ENCODE measurements at places on chromosomes 13 and 19.

- DNase-seq, result no peak
Measured at GRCh38 chr13:24183741-24184182, 23.2 kb downstream of the SPATA13 start.

DNA sequence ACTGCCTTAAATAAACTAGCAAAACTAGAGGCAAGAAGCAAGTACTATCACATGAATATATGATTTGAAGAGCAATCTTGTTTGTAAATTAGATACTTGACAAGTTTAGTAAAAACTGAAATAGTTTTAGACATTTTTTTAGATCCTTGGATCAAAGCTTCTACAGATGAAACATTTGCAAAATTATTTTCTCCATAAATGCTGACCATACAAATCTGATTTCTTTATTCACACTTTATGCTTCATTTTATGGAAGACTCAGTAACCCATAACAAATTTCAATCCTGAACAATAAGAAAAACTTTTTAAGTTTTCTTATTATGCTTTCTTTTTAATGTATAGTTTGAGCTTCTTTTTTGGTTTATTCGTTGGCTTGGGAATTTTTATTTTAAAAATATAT is 750.2 kb upstream of the SLITRK5 start:
- no peak for DNase-seq

DNA sequence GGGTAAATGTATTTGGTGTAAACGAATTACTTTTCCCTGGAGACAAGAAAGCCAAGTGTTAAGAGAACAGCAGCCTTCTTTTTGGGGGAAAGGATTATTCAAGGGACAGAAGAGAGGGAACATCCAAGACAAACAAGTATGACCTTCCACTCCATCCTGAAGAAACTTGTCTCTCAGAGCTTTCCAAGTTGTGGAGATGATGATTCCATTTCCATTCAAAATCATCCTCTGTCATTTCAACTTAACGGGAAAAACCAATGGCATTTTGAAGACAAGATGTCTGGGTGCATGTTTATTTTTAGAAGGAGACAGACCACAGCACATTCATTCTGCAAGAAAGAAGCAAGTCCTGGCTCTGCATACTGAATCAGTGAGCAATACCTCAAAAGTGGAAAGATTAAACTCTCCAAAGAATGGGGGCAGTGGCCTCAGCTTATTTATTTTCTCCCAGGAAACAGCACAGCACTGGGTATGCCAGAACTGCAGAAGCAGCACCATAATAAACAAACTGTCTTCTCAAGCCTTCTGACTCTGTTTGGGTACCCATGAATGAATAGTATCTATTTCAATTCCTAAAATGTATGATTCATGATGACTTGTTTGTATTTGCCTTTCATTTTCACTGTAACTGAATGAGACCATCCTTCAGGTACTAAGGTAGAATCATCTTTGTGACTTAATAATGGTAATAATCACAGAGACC is 541.0 kb downstream of the RFC3 start:
- DNase-seq, result peak; percentile 94

DNA sequence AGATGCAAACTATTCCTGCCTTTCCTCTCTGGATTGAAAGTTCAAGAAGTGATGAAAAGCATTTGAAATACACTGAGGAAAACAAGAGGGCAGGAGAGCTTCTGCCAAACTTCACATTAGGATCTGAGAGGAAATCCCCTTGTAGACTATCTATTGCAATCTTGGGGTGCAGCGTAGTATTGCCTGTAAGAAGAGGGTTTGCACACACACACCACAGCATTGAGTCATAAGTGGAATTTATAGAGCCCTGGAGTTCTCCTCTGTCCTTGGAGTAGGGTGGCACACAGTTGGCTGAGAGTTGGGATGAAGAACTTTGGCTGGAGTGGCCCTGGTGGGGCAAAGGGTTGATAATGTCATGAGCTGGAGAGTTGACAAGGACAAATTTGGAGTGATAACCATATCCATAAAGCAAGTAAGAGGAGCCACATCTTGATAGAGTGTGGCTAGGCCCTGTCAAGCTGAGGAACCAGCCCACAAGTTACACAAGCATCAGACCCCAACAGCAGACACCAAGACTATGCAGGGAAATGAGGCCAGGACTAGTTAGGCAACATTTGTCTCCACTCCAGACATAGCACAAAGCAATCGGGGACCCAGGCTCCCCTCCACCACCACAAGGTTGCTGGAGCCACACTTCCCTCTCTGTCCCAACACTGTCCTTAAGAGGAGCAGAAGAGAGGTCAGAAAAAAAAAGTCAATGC is 520.9 kb downstream of the KLF5 start:
- no peak for DNase-seq

DNA sequence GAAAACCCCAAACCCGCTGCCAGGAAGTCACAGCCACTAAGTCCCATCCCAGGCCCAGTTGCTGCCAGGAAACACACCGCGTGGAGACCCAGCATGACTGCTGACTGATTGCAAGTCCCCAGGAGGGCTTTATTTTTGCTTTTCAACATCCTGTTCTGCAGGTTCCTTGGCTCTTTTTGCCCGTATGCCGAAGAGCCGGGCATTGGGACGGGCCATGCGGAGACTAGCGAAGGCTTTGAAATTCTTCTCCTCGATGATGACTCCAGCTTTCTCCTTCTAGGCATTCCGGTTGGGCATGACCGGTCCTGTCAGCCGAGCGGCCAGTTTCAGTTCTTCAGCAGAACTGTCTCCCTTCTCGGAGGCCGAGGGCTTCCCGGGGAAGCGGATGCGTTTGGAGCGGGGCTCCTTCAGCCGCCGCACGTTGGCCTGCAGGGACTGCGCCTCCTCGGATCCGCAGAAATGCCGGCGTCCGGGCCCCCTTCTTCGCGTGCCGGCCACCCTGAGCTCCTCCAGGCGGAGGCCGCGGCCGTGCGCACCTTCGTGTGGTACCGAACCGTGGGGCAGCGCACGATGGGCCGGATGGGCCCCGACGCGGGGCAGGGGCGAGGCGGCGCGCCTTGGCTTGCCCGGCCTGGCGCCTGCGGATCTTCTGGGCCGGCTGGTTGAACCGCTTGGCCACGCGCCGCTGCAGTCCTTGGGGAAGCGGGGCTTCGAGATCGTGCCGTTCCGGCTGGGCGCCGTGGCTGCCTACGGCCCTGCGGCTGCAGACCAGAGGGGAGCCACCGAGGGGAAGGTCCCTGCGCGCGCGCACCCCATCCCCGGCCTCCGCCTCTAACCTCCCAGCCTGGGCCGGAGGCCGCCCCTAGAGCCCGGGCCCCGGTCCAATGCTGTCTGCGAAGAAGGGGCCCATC is 15.2 kb downstream of the ZSCAN5C start:
- no peak for DNase-seq

GRCh38 chr13:100528820-100529219 is 59.8 kb downstream of the GGACT start:
- DNase-seq, result no peak

DNA sequence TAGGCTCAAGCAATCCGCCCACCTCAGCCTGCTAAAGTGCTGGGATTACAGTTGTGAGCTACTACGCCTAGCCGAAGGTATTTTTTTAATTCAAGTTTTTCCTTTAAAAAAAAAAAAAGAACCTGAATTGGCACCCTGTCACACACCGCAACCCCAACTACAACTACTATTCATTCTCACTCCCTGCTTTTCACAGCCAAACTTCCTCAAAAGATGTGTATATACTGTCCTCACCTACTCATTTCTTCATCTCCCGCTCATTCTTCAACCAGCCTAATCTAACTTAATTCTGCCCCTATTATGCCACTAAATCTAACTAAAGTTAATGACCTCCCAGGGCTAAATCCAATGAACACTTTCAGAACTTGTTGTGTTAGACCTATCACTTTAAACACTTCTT is 12.7 kb upstream of the WBP4 start:
- no peak for DNase-seq

DNA sequence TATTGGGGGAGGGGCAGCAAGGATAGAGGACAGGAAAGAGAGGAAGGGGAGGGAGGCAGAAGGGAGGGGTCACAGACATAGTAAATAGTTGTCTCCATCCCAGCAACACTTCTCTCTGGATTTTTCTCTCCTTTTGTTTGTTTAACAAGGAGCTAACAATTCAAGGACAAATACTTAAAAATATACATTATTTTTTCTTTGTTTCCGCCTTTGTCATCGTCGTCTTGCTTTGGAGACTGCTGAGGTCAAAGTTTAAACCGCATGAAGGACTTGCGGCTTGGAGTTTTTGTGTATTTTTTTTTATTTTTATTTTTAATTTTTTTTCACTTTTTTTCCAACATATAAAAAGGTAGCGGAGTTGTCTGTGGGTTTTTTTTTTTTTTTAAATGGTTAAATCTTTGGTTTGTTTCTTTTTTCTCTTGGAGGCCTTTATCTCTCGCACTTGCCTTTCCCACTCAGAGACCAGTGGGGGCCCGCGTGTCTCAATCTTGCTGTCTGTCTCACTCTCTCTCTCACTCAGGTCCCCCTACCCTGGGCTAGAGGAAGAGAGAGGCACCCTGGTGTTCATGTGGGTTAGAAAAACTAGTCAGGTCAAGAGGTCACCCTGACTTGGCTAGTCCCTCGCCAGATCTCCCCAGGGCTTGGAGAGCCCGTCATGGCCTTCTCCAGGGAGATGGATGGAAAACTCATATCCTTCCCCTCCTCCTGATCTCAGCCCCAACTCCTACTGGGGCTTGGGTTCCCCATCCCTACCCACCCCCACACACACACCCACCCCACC is 11.0 kb downstream of the ZNF574 start:
- no peak for DNase-seq

DNA sequence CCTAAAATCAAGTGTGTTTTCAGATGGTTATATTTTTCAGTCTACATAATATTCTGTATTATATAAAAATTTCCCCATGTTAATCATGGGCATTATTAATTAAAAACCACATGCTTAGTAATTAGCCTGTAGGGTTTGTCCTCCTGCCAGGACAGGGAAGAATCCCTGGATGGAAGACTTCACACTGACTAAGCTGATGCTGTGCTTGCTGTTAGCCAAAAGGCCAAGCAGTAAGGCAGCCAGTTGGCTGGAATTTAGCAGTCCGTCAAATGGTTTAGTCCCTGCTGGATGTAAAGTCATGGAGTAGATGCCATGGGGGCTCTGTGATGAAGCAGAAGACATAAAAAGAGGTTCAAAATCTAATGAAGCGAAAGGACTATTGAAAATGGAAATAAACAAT is 168.0 kb upstream of the OBI1 start:
- DNase-seq, result no peak

DNA sequence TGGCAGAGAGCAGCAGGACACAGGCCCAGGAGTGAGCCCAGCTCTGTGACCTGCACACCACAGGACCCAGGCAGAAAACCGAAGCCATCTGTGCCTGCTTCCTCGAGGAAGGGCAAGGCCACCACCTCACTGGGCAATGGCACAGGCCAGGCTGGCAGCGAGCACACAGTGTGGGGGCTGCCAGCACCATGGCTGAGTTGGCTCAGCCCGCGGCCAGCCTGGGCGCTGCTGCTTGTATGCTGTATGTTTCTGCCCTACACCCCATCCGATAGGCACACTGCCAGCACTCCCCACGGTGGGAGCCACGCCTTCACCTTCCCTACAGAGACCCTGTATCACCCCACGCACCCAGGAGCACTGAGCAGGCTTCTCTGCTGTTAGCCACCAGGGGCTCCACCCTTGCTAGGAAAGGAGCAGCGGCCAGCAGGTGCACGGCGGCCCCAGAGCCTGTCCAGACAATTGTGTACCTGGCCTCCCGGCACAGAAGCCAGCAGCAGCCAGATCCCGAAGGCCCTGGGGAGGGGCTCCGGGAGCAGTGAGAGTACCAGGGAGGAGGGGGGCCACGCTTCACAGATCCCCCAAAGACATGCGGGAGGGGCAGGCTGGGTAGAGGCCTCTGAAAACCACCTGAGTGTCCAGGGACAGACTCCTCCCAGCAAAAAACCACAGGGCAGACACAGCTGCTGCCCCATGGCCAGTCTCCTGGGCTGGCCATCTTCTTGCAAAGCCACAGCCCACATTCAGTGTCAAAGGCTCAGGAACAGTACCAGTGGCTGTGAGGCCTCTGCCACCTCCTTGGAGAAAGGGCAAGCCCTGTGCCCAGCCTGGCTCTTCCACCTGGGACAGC is 56.1 kb downstream of the MLLT1 start:
- DNase-seq, result no peak

DNA sequence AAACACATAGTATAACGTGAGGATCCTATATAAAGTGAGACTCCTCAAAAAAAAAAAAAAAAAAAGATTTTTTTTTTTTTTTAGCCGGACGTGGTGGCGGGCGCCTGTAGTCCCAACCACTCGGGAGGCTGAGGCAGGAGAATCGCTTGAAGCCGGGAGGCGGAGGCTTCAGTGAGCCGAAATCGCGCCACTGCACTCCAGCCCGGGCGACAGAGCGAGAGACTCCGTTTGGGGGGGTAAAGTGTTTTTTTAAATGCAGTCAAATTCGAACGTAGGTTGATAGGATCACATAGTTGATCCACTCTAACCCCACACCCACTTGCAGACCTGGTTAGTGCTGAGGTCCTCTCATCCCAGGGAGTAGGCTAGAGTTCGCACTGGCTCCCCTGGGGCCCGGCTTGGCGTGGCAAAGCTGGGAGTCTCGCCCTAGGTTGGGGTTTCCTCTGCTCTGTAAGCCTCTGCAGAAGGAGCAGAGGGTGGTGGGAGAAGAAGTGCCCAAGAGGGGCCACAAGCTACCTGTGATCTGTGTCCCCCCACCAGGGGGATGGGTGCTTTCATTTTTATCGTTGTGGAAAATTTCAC is 6.5 kb downstream of the RNF225 start:
- no peak for DNase-seq

DNA sequence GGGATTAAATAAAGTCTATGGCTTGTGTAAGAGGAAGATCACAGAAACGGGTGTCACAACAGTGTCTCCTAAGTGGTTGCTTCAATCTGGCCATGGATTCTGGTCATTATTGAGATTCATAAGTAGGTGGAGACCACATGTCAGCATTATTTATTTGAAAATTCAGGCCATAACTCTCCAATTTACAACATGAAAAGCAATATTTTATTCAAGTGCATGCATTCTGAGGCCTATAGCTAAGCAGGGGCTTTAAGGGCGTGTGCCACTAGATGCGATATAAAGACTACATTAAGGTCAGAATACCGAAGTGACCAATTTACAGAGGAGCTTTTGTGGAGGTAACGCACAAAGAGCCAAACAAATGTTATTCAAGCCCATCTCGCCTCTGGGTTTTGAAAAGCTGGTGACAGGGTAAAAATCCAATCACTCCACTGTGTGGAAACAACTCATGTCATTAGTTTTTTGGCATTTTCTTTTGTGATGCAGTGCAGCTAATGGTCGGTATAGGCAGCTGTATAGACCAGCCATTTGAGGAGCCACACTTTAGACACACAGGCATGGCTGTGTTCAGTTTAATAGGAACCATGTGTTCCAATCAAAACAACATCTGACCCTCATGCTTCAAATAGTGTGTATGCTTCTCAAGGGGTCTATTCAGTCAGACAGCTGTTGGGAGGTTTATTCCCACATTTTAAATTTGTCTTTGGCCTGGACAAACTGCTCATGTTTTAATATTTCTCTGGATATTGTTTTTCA is 123.7 kb downstream of the KL start:
- DNase-seq, result no peak

DNA sequence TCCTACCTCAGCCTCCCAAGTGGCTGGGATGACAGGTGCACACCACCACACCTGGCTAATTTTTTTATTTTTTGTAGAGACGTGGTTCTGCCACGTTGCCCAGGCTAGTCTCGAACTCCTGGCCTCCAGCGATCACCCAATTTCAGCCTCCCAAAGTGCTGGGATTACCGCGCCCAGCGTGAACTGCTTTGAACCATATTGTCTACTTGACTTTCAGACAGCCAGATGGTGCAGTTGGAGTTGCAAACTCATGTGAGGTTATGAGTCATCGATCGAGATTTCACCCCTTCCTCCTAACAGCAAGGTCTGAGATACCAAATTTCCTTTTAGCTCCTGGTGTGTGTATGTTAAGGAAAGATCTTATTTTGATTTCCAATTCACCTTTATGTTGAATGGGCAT is 2.7 kb downstream of the SLC27A1 start:
- peak; percentile 55 for DNase-seq

GRCh38 chr19:6530386-6531162 is at the start of gene TNFSF9:
TNFSF9 (plus strand) TSS chr19:6531026; CDS start chr19:6531037, 11 bp downstream.
- DNase-seq, result peak; percentile 79

Measured in HFFc6 (cell line).